GM23248 (cell line): ENCODE measurements at places on chromosomes 7 and 10. TPM values are rescaled to one million over a fixed set of nuclear protein-coding genes. Genes with fewer than 3 reads are reported as not detected.
A peak's percentile ranks its signal among the peaks of the same experiment; 100 is the strongest.

DNAH11 gene
- total RNA-seq = 0.51 and 3.1 TPM in 2 replicates

GRM8 gene
- not detected in 2 replicates for total RNA-seq

HABP2 gene
- total RNA-seq = not detected in 2 replicates

MSS51 gene
- total RNA-seq = 1.0 and 1.5 TPM in 2 replicates

MYO1G gene
- not detected in 2 replicates for total RNA-seq

GRCh38 chr7:39659356-39660013, 36.1 kb downstream of the RALA start:
- DNase-seq = peak; percentile 67

GRCh38 chr7:141698247-141699015, 3.5 kb downstream of the DENND11 start:
- DNase-seq = no peak

GRCh38 chr10:104690959-104691358, 49.9 kb downstream of the SORCS3 start:
- no peak for DNase-seq

- peak; percentile 67 for DNase-seq
Observed at GRCh38 chr10:102691285-102692066, 22.7 kb downstream of the ARL3 start.

GRCh38 chr10:88089498-88089897, 226.1 kb downstream of the PTEN start:
- no peak for DNase-seq

GRCh38 chr10:525565-526315, 163.7 kb downstream of the DIP2C start:
- DNase-seq = peak; percentile 63

DNA sequence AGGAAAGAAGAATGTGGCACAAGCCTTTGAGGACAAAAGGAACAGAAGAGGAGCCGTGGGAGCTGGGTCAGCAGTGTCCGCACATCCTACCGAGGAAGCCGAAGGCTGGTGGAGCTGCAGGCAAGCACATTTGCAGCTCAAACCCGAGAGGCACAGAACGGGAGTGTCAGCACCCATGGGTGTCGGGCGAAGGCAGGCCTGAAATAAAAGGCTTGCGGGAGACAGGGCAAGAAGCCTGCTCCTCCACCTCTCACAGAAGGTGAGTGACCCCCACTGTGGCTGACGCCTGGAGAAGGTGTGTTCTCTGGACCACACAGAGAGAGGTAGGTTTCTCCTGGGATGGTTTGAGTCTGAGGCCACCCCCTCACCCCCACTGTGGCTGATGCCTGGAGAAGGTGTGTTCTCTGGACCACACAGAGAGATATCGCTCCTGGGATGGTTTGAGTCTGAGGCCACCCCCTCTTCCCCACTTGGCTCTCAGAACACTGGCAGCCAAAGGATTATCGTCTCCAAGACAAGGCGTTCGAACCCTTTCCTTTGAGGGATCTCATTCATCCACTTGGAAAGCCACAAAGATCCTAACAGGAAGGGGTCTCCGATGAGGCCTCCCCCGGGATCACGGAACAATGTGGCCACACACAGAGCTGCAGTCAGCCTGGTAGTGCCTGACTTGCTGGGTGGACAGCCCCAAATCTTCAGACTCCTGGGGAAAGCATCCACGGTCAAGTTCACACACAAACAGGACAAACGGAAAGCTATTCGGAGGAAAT, 21.6 kb upstream of the GTPBP4 start:
- DNase-seq = no peak

GRCh38 chr7:28784171-28784902, 173.8 kb downstream of the TRIL start:
- peak; percentile 73 for DNase-seq

- no peak for DNase-seq
Observed at GRCh38 chr10:35595106-35595505, 10.0 kb upstream of the GJD4 start.

- DNase-seq = no peak
Observed at GRCh38 chr10:88541116-88541626, 41.9 kb downstream of the RNLS start.

DNA sequence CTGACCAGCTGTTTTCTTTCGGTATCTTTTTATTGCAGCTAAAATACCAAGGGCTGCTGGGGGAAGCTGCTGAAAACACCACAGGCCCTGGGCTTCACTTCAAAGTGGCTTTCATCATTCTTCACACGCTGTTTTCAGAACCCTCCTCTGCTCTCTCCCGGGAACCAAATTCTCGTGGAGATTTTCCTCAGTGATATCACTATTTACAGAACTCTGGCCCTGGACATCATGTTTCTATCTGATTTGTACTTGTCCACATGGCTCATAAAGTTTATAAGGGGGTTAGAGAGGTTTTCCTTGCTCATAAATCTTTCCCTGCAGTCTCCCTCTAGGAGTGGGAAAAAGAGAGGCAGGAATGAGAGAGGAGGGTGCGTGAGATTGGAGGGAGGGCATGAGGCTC, 177.4 kb upstream of the NPVF start:
- DNase-seq = no peak
